ENCODE measurements at places on chromosomes 12 and 14.

- no peak for DNase-seq
Measured at GRCh38 chr12:56450241-56450640, 1.0 kb upstream of the TIMELESS start.

DNA sequence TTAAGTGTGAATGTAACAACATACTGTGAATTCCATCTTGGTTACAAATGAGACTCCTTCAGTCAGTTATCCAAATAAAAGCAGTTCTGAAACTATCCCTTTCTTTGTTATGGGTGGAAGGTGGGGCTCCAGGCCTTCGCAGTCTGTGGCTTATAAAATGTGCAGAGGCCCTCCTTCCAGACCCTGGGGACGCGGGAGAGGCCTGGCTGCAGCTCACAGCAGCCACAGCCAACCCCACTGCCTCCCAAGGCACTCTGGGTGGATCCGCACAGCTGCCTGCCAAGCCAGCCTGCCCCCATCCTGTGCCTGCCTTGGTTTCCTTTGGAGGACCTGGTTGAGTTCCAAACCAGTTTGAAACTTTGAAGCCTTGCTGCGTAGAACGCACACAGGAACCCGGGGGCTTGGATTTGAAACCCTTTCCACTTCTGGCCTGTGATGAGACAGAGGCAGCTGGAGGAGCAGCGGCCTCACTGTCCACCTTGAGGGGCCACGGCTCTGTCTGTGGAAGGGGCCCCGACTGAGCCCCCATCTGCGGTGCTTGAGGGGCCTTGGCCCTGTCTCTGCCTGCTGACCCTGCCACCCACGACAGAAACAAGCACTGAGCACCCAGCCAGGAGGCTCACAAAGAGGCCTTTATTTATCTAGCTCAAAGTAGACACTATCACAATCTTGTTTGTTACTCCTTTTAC is 30.4 kb downstream of the CCNK start:
- no peak for DNase-seq

DNA sequence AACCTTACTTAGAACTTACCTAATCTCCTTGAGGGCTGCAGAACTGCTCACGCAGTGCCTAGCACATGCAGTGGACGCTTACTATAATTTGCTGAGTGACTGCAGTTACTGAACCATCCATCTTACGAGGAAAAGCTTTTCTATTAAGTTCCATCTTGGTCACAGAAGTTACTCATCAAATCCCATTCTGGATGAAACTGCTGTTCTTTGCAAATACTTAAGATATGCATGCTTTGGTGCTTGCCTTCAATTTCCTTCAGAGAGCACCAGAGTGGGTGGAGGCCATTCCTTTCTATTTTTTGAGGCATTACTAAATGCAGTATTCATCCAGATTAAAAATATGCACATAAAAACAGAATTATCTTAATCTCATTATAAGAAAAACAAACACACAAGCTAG is 17.7 kb upstream of the PELI2 start:
- DNase-seq = no peak

DNA sequence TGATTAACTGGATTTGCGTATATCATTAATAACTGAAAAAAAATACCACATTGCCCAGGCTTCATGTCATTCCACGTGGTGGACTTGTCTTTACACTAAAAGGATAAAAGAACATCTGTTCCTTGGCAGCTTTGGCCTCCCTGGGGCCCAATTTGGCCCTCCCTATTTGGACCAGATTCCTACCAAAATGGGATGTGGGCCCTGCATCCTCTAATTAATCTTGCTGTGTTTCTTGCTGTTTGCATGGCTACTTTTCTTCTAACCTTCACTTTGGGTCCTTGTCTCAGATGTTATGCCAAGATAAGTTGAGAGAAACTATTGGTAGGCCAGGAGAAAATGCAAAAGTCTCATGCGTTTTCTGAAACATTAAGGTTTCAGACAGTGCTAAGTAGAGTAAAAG is 57.5 kb downstream of the PTHLH start:
- DNase-seq = no peak

DNA sequence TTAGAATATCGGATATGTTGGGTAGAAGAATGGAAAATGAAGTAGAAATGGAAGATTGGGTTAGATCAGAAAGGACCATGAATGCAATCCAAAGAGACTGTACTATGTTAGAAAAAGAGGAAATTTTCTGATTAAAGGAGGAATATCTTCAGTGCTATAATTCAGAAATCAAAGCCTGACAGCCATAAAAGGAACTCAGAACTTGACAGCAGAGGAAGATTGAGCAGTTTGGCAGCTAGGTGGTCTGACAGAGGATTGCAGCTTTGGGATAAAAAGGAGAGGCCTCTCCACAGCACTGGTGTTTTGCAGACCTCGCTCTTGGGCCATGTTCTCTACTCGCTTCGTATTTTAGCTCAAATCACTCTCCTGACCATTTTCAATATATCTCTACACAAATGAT is 354.8 kb upstream of the SOX5 start:
- no peak for DNase-seq

- DNase-seq = no peak
Measured at GRCh38 chr12:105876396-105876927, 262.3 kb downstream of the NUAK1 start.

GRCh38 chr12:104286516-104287482 is 16.7 kb upstream of the EID3 start:
- peak; percentile 92 for DNase-seq

DNA sequence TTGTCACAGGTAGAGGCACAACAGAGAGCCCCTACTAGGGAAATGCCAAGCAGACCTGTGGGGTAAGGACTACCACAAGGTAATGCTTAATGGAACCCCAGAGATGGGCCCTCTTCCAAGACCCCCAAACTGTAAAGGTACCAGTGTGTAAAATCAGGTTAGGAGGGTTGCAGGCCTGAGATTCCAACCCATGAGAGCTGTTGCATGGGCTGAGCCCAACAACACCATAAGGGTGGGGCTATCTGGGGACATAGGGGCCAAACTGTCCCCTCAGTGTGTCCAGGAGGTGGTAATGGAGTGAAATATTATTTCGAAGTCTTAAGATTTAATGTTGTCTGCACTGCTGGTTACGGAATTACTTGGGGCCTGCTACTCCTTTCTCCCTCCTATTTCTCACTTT is 620.2 kb downstream of the ETNK1 start:
- DNase-seq = no peak

GRCh38 chr14:59347915-59348314 is 117.3 kb downstream of the GPR135 start:
- DNase-seq = no peak

DNA sequence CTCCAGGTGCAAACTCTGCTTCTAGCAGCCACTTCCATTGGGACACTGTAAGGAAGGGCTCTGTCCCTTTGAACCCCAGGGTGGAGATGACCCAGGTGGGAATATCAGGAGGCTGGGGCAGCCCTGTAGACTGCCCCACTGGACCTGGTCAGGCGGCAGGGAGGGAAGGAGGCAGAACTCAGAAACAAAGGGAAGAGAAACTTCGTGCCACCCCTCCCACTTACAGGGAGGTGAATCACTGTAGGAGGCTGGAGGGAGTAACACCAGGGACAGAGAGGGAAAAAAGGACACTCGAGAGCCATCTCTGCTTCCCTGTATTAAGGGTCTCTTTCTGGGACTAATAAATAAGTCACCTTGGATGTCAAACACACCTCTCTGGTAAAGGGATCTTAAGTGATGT is 37.4 kb downstream of the ISCA2 start:
- no peak for DNase-seq

- DNase-seq = no peak
Measured at GRCh38 chr12:6791931-6792520, 2.7 kb downstream of the CD4 start.

- DNase-seq = no peak
Measured at GRCh38 chr12:41772478-41772877, 372.2 kb downstream of the GXYLT1 start.

DNA sequence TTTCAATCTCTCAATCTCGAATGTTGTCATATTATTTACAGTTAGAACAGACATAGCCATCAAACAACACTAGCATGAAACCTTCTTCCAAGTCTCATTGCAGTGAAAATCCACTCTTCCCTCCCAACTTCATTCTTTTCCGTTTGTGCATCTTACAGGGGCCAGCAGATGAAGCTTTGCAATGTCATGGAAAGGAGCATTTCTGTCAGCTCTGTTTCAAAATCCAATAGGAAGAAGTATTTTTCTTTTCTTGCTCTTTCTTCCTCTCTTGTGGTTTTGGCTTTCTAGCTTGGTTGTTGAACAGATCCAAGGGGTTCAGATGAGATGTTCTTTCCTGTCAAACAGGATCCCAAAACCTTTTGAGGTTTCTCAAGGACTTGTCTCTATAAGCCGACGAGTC is 416.6 kb downstream of the AEBP2 start:
- no peak for DNase-seq

- DNase-seq = no peak
Measured at GRCh38 chr12:115597157-115597712, 680.3 kb downstream of the MED13L start.

DNA sequence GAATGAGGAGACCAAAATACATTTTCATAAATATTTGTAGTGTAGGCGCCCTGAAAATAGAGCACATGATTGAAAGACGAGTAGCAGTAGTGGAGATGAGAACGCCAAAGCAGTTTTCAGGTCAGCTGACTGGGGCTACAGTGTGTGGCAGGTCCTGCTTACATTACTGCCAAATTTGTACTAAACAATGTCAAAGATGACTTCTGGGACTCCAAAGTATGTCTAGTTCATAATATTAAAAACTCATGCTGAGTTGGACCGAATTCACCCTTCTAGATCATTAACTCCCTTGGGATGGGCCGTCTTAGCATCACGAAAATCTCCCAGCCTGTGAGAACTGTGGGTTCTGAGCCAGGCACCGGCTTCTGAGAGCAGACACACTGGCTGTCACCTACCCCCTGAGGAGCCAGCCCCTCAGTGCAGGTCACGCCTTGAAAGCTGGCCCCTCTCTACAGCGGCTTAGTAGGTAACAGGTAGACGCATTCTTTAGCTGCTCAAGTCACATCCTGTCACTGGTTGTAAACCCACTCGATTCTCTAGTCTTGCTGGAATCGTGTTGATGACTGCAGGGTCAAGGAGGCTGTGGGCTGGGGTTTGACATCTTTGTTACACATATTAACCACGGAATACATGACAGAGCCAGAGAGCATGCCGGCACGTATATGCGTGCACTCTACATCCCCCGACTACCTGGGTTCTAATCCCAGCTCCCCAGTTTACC is 210.4 kb downstream of the ETV6 start:
- no peak for DNase-seq

DNA sequence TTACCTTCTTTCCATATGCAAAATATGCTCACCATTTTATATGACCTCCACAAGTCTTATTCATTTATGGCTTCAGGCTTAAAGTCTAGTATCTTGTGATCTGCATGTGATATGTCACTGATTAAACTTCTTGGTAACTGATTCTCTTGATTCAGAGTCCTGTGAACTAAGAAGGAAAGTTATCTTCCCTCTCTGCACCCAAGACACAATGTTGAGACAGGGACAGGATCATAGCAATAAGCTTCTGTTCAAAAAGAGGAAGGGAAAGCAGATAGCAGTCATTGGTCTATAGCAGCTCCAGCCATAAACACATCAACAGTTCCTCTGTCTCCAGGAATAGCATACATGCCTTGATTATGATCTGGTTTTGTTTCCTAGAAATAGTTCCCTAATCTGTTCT is 103.1 kb downstream of the UNC79 start:
- DNase-seq = no peak

DNA sequence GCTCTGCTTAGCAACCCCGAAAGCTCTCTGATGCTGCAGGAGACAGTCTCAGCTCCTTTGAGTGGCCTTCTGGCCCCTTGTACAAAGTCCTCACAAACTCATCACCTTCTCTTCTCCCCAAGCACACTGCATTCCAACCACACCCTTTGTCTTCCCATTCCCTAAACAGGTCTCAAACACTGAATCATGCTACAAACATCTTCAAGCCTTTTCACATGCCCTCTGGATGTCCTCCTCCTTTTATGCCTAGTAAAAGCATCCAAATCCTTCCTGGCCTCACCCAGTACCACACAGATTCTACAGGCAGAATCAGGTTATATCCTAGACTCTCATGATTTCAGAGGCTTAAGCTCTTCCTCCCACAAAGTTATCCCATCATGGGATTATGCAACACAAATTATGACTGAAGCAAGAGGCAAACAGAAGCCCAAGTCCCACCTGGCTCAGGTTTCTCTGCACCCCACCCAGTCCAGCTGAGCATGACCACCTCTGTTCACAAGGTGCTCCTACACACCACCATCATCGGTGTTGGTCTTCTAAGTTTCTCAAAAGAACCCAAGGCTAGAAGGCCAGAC is 61.4 kb upstream of the PCED1B start:
- no peak for DNase-seq

- DNase-seq = no peak
Measured at GRCh38 chr14:47539031-47539461, 136.4 kb downstream of the MDGA2 start.

DNA sequence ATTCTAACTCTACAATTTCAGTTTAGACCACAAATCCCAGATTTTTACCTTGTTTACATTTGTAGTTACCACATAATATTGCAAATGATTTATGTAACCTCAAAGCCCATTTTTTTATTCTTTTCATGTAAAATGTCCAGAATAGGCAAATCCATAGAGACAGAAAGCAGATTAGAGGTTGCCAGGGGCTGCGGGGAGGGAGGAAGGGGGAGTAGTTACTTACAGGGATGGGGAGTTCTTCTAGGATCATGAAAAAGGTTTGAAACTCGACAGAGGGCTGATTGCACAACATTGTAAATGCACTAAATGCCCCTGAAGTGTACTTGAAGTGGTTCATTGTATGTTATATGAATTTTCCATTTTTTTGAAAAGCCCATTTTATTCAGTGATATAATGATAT is 66.5 kb downstream of the PPP2R5C start:
- no peak for DNase-seq

DNA sequence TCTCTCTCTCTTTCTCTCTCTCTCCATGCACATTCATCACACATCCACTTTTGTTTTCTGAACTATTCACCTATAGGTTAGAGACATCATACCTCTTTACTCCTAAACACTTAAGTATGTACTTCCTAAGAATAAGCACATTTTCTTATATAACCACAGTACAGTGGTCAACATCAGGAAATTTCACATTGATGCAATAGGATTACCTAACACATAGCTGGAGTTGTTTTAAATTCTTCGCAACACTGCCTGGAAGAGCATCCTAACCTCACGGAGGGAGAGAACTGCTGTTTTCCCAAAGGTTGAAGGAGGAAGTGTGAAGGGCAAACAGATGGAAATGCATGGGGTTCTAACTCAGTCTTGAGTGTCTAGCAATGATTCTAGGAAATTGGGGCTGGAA is 159.2 kb downstream of the SYT1 start:
- DNase-seq = no peak

- no peak for DNase-seq
Measured at GRCh38 chr12:52659395-52659794, 7.4 kb upstream of the KRT2 start.

DNA sequence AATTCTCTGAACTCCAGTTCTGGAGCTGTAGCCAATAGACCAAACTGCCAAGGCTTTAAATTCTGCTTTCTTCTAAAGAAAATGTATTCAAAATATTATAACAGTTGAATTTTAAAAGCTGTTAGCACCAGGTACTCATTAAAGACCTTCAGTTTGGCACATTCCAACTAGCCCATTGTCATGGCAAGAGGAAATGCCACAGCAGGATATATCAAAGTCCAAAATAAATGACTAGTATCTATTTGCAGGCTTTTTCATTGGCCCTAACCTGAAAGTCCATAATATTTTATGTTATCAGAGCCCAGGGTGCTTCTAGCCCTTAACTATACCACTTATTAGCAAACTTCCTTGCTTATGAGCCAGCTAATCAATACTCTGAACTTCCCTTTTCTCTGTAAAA is 3.1 kb upstream of the RIC8B start:
- DNase-seq = no peak

Data from NCI-H1930 (cell line).